ENCODE measurements at places on chromosomes 2 and 18.

DNA sequence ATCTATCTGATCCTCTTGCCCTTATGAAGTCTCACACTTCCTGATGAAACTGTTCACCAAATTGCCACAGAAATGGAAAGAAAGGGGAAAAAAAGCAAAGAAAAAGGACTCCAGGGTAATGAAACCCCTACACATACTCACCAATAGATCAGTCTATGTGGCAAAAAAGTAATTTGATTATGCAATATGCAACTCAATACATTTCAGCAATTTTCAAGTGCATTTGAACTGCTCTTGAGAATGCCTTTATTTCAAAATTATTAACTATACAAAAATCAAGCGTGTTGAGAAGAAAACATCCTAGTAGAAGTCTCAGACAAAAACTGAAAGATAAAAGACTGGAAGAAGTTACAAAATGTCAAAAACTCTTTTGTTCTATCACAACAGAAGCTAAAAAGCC is 32.2 kb upstream of the PTPN4 start:
- no peak for DNase-seq

DNA sequence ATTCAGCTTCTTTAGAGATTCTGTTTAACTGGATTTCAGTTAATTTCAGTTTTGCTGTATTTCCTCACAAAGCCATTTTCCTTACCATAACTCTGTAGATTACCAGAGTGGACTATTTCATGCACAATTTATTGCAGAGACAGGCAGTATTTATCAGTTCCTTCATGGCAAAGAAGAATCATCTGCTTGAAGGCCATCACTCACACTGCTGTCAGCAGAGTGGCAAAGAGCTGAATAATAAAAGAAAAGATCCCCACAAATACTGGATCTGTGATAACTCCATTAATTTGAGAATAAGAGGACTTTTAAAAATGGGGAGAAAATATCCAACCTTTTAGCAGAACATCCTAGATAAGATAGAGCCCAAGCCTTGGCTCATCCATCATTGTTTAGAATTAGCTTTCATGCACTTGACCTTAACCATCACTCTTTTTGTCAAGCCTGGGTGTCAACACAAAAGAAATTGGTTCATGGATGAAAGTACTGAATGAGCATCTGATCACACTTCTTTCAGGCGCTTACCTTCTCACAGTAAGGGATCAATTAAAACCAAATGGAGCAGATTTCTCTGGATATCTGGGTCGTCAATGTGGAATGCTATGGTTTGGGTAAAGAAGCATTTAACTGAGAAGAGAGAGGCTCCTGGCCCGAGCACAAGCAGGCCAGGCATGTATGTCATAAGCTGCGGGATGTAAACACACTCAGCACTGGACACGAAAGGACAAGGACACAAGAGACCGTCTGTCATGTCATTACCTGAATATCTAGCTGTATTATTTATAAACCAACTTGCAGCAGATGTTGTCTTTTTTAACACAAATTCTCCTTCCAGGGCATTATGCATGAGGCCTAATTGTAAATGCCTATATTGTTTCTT is 376.2 kb downstream of the ZNF521 start:
- no peak for DNase-seq

- DNase-seq = no peak
These were observed 31.9 kb upstream of the GPC1 start for GRCh38 chr2:240403396-240404104.

- no peak for DNase-seq
These were observed 20.2 kb downstream of the B3GNT2 start for GRCh38 chr2:62216113-62216512.

- DNase-seq = peak; percentile 3
These were observed 7.6 kb downstream of the DLX1 start for GRCh38 chr2:172092716-172093415.

GRCh38 chr18:11367351-11367750 is 218.0 kb upstream of the PIEZO2 start:
- DNase-seq = no peak

DNA sequence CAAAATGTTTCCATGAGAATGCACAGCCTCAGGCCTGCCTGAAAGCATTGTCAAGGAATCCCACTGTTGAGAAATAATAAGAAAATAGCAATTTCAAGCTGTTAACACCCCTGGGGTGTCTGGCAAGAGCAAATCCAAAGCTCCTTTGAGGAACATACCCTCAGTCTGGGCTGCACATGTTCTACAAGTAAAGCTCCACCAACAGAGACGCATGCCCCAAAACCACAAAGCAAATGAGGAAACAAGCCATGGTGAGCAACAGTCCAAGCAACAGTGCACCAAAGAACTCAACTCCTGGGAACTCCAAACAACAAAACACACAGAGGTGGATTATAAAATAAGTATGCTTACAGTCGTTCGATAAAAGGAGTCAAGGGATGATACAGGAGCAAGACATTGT is 40.3 kb downstream of the CYP27C1 start:
- no peak for DNase-seq
